ENCODE measurements at places on chromosomes 6 and 20.

DNA sequence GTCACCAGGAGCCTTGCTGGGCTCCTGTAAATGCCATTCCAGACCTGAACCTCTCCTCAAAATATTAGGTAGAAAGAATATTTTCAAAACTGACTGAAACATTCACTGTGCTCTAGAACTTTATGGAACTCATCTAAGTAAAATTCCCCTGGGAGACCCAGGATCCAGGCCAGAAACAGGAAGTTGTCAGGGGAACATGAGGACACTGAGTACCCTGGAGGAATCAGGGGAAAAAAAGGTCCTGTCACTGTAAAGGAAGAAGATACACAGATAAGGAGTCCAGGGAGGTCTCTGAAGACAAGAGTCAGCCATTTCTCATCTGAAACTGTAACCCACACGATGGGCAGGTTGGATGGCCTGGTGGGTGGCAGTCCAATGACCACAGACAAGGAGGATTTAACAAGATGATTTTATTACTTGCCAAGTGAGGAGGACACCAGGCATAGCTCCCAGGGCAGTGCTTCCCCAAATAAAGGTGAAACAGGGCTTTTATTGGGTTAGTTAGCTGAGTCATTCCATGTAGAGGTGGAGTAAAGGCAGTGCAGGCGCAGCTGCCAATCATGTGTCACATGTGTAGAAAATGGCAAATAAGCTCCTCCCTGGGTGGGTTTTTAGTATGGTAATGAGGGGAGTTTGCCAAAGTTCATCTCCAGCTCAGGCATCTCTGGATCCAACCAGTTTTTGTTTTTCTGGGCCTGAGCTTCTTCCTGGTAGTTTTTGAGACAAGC is 138.5 kb downstream of the RCAN2 start:
- no peak for DNase-seq

DNA sequence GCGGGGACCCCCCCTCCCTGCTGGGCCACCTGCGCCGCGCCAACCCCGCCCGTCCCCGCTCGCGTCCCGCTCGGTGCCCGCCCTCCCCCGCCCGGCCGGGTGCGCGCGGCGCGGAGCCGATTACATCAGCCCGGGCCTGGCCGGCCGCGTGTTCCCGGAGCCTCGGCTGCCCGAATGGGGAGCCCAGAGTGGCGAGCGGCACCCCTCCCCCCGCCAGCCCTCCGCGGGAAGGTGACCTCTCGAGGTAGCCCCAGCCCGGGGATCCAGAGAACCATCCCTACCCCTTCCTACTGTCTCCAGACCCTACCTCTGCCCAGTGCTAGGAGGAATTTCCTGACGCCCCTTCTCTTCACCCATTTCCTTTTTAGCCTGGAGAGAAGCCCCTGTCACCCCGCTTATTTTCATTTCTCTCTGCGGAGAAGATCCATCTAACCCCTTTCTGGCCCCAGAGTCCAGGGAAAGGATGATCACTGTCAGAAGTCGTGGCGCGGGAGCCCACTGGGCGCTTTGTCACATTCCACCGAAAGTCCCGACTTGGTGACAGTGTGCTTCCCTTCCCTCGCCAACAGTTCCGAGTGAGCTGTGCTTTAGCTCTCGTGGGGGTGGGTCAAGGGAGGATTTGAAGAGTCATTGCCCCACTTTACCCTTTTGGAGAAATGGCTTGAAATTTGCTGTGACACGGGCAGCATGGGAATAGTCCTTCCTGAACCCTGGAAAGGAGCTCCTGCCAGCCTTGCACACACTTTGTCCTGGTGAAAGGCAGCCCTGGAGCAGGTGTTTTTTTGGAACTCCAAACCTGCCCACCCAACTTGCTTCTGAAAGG is 2.1 kb downstream of the VEGFA start:
- peak; percentile 92 for DNase-seq

DNA sequence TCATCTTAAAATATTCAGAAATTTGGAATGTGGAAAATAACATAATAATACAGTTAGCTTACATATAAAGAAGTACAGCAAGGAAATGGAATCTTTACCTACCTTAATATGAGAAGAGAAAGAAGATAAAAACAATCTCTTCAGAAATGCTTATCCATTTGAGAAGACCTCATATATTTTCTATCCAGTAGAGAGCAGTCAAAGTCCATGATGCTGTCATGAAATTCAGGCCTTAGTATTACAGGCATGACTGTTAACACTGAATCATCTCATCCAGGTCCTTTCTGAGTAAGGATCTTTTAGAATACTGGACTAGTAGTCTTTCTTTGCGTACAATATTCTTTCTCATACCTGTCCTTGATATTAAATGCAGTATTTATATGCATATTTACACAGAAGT is 713.4 kb downstream of the CD109 start:
- no peak for DNase-seq

GRCh38 chr6:108751851-108752732 is 96.1 kb upstream of the ARMC2 start:
- DNase-seq = no peak

DNA sequence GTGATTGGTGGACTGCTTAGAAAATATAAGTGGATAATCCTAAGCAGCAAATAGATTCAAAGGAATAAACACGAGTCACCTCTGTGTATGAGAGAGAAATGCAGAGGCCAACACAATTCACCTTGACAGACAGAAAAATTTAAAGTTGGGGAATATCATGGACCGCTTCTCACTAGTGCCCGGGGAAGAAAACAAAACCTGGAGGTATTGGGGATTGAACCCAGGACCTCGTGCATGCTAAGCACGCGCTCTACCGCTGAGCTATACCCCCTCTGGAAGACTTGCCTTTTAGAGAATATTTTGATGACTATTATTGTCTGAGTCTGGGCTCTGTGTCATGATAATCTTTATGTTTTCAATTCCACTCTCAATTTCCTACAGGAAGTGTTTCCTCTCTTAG is 111.9 kb downstream of the TRIM27 start:
- DNase-seq = no peak

DNA sequence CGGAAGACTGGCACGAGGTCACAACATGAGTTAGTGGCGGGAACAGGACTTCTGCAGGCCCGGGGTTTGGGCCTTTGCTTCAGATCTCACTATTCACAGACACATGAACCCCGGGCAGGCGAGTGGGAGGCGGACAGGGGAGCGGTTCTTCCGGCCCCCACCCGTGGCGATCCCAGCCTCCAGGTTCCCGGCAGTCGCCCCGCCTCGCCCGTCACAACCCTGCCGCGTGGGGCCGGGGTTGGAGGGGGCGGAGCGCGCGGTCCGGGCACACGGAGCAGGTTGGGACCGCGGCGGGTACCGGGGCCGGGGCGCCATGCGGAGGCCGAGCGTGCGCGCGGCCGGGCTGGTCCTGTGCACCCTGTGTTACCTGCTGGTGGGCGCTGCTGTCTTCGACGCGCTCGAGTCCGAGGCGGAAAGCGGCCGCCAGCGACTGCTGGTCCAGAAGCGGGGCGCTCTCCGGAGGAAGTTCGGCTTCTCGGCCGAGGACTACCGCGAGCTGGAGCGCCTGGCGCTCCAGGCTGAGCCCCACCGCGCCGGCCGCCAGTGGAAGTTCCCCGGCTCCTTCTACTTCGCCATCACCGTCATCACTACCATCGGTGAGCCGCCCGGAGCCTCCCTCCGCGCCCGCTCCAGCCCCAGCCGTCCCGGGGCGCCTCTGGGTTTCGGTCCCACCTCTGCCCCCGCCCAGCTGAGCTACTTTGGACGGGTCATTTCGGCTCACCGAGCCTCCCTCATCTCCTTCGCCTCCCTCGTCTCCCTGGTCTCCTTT is at the start of gene KCNK15:
Gene KCNK15, plus strand, starts transcription at position 268 of the 769 bp plus-strand sequence. Its CDS starts 46 bp downstream, at position 314.
- DNase-seq = peak; percentile 80
